Activated CD4-positive, alpha-beta T cell treated with anti-CD3 and anti-CD28 coated beads, Interleukin-2, amount 50 U/mL, for 16 hours (primary cell): ENCODE measurements at places on chromosomes 11 and 22.

DNA sequence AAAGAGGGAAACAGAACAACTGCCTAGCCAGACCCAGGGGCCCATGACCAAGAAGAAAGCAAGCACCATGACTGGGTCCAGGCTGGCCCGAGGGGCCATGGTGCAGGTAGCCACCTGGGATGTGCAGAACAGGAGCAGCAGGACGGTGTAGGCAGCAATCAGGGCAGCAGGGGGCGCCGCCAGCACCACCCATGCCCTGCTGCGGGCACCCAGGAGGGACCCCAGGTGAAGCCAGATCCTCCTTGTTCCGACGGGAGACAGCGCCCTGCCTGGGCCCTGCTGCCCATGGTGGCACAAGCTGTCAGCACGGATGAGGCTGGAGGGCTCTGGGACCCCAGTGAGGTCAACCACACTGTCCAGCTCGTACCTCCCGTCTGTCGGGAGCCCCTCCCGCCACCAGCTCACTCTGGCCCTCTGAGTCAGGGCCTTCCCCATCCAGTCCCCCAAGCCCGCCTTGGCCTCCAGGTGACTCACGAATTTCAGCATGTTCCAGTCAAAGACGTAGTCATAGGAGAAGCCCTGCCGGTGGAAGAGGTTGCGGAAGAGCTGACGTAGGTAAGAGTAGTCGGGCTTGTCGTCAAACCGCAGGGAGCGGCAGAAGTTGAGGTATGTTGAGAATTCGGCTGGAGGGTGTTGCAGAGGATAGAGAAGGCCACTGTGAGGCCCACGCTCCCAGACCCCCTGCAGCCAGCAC lies 18.8 kb downstream of the CSNK1E start:
- DNase-seq, result peak; percentile 28

GRCh38 chr11:19715373-19715772 lies 2.7 kb downstream of the NAV2 start:
- DNase-seq, result no peak

- DNase-seq, result peak; percentile 16
These were observed 607 bp downstream of the PLAAT3 start for GRCh38 chr11:63613517-63614135.

DNA sequence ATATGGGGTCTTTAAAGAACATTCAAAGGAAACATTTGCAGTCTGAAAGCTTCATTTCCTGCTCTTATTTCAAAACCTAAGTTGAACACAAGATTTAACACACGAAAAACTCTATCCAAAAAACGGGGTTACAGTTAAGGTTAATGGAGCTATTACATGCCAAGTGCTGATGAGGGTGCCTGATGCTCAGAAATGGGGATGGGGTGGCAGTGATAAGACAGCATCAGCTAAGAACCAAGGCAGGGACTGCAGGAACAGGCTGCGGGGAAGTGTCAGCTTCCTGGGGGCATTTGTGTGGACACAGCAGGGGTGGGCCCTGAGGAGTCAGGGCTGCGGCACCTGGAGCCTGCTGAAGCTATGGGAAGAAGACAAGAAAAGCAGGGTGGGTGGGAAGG lies 12.2 kb downstream of the DGCR2 start:
- DNase-seq, result no peak

GRCh38 chr11:105618343-105618955 lies 8.6 kb downstream of the GRIA4 start:
- DNase-seq, result no peak

GRCh38 chr11:1630271-1630670 lies 696 bp downstream of the KRTAP5-5 start:
- DNase-seq, result no peak

- peak; percentile 78 for DNase-seq
These were observed 23.4 kb upstream of the PIK3C2A start for GRCh38 chr11:17230867-17231851.

DNA sequence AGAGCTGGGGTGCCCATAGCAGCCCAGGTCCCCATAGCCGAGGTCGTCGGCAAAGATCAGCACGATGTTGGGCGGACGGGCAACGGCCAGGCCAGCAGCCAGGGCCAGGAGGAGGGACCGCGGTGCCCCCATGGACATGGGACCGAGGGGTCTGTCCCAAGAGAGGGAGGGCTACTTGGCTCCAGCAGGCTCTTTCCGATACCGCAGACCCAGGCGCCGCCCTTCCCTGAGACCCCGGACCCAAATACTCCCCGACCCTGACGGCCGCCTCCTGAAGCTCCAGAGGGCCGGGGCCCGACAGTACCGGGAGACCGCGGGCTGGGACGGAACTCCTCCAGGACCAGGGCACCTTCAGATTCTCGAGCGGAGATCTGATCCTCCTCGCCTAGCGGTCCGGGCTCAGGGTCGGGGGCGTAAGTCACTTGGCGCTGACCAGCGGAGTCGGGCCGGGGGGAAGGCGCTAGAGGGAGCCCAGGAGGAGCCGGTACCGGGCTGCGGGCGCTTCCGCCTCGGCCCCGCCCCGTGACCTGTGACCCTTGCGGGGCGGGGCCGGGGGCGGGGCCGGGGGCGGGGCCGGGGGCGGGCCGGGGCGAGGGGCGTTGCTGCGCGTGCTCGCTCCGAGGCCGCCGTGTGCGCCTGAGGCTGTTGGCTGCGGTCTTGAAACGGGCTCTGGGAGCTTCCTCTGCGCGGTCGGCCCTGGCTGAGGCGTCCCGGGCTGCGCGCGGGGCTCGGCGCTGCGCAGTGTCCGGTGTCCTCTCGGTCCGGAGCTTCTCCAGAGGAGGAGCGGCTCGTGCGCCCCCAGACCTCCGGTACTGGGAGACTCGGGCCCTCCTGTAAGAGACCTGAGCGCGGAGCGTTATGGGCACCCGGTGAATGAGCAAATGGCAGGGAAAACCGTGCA lies at the start of gene ARSA:
Gene ARSA, minus strand, starts transcription at position 511 of the 901 bp plus-strand sequence. Its CDS starts 373 bp downstream, at position 138.
- peak; percentile 85 for DNase-seq

DNA sequence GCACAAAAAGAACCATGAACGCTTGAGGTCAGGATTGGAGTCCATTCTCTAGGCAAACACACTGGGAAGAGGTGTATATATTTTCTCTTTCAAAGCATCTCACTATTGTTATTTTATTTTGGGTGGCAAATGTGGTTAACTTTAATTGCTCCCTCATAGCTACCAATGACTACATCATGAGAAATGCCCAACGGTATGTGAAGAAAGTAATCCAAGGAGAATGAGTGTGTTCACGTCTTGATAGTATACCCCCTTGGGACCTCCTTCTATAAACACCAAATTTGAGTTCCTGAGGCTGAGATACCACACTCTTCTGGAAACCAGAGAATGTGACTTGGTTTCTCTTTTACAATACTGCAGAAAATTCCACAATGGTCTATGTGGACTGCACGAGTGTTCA lies 15.8 kb downstream of the OR8D1 start:
- DNase-seq, result no peak

DNA sequence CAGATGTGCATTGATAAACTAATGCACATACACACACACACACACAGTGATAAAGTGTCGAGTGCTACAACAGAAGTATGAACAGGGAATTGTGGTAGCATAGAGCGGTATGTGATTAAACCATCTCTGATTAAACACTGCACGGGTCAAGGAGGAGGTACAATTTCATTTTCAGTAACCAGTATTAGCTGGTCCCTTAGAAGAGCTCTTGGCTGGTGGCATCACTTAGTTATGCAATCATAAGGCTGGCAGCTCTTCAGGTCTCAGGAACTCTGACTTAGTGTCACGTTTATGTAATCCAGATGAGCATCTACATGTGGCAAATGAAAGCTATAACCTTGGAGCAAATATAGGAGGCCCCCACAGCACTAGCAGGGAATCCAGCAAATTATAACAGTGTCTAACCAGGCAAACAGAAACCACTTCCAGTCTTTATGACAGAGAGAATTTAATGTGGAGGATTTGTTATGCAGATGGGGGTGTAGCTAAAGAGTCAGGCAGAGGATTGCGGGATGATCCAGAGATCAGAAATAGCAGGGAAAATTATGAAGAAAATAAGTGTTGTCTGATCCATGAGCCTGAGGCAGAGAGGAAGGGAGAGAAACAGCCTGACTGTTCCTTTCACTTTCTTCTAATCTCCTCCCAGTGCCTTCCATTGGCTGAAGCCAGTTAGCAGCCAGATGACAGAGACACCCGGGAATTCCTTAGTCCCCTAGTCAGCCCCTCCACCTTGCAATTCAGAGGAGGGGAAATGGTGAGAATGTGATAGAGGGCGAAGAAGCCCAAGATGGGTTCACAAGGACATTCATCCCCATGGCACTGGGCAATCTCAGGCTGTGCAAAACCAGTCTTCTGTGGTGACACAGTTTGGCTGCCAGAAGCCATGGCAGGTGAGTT lies 533.1 kb upstream of the TENM4 start:
- no peak for DNase-seq

DNA sequence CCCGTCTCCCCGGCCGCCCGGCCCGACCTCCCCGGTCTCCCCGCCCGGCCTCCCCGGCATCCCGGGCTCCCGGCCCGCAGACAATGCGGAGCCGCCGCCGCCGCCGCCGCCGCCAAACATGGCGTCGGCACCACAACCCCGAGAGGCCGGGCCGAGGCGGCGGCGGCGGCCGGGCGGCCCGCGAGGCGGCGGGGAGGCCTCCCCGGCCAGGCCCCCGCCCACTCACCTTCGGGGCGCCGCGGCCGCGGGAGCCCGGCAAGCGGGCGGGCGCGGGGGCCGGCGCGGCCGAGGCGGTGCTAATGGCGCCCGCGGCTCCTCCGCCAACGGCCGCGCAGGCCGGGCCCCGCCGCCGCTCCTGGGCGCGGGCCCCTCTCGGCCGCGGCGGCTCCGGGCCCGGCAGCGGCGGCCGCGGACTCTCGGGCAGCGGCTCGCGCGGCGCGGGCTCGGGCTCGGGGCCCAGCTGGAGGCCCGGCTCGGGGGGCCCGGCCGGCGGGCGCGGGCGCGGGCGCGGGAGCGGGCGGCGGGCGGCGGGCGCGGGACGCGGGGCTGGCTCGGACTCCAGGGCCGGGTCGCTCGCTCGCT lies 311 bp downstream of the BRD1 start:
- no peak for DNase-seq

GRCh38 chr22:27153386-27153785 lies 496.0 kb downstream of the MIAT start:
- no peak for DNase-seq
